ENCODE measurements at places on chromosomes 16 and 17. TPM values are rescaled to one million over a fixed set of nuclear protein-coding genes. Genes with fewer than 3 reads are reported as not detected.

DNA sequence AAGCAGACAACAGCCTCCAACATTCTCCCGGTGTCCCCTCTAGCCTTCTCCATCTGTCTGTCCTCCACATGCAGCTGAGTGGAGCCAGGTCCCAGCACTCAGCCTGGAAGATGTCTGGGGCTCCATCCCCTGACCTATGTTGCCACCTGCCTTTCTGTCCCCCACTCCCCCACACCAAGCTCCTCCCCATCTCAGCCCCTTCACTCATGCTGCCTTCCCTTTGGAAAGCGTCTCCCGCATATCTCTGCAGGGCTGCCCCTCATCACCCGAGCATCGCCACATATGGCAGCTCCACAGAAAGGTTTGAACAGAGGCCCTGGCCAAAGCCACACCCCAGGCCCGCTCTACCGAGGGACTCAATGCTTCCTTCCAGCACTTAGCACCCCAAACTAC, 24.2 kb downstream of the NSMCE1 start:
- H3K27ac ChIP-seq: peak overlapping the region; percentile 95
- H3K36me3 ChIP-seq: no peaks in the 10 kb centered on the region
- H3K4me1 ChIP-seq: peaks cover 49% of the 10 kb centered on the region
- H3K4me3 ChIP-seq: peak overlapping the region; percentile 4
- H3K27me3 ChIP-seq: no peaks in the 10 kb centered on the region

DNA sequence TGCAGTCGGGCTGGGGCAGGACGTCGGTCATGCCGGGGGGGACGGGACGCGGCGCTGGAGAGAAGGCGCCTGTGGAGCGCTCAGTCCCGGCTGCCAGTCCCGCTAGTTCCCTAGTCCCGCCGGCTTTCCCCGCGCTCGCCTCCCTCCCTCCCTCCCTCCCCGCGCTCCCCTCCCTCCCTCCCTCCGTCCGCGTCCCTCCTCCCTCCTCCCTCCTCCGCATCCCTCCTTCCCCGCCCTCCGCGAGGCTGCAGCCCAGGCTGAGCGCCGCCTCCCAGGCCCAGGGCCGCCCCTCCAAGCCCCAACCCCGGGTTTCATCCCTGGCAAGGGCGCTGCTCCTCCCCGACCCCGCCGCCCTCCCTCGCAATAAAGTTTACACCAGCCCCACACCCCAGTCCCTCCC, 34.8 kb downstream of the TIMM22 start:
- no peak for DNase-seq
- H3K36me3 ChIP-seq: peaks cover 4% of the 10 kb centered on the region
- H3K27me3 ChIP-seq: no peaks in the 10 kb centered on the region
- H3K4me1 ChIP-seq: peaks cover 26% of the 10 kb centered on the region

GRCh38 chr17:74028354-74029116, 174.9 kb upstream of the RPL38 start:
- no peaks in the 10 kb centered on the region for H3K36me3 ChIP-seq
- peaks cover 12% of the 10 kb centered on the region for H3K27me3 ChIP-seq
- DNase-seq: no peak
- no peak overlapping the region for H3K27ac ChIP-seq

- H3K4me3 ChIP-seq: no peak overlapping the region
- no peaks in the 10 kb centered on the region for H3K36me3 ChIP-seq
- H3K4me1 ChIP-seq: peaks cover 14% of the 10 kb centered on the region
- peaks cover 69% of the 10 kb centered on the region for H3K27me3 ChIP-seq
- H3K27ac ChIP-seq: no peak overlapping the region
- DNase-seq: no peak
Measured at GRCh38 chr17:38562215-38562569, 43.6 kb downstream of the SRCIN1 start.

DNA sequence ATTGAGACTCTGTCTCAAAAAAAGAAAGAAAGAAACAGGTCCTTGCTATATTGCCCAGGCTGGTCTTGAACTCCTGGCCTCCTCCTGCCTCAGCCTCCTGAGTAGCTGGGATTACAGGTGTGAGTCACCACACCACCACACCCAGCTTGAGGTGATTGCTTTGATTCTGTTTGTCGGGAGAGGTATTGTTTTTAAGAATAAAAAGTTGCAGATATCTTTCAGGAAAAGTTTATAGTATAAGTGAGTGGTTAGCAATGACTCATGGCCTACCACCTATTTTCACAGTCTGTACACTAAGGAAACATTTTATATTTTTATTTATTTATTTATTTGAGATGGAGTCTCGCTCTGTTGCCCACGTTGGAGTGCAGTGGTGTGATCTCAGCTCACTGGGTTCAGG, 45.0 kb downstream of the RHOT1 start:
- no peak overlapping the region for H3K27ac ChIP-seq
- no peak overlapping the region for H3K4me3 ChIP-seq
- peaks cover 10% of the 10 kb centered on the region for H3K36me3 ChIP-seq
- H3K27me3 ChIP-seq: no peaks in the 10 kb centered on the region

DNA sequence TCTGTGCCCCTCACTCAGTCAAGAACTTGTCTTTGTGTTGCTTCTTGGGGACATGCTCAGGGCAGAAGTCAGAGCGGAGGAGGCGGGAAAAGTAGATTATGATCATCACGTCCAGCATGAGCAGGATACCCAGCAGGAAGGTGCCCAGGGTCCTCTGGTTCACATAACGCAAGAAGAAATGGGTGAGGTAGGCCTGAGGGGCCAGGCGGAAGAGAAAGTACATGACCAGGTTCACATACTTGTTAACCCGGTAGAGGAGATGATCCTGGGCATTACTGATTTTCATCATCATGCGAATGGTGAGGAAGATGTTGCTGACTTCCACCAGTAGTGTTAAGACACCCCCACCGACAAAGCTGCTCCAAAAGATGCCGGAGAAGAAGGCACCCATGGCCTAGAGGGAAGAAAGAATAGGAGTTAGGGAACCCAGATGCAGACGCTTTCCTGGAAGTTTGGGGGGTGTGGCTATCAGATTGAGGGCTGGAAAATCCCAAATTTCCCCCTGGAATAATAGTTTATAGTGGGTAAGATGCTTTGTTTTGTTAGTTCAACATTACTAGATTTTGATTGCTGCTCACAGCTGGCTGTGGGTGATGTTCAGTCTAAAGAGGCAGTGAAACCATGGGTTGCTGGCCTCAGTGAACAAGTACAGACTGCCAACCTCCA, 1.4 kb downstream of the TLCD1 start:
- no peak for DNase-seq
- peak overlapping the region; percentile 88 for H3K4me3 ChIP-seq
- no peaks in the 10 kb centered on the region for H3K27me3 ChIP-seq
- H3K4me1 ChIP-seq: peaks cover 55% of the 10 kb centered on the region

- DNase-seq: peak; percentile 83
- H3K27me3 ChIP-seq: peaks cover 11% of the 10 kb centered on the region
- H3K4me3 ChIP-seq: peak within 1 kb of the TSS; percentile 89
- peaks cover 14% of the 10 kb centered on the region for H3K4me1 ChIP-seq
- H3K36me3 ChIP-seq: no peaks in the 10 kb centered on the region
- H3K27ac ChIP-seq: peak within 1 kb of the TSS; percentile 78
Measured at GRCh38 chr17:32876417-32877163, at the start of gene MYO1D. Gene MYO1D (minus strand): TSS chr17:32877124. CDS start chr17:32876872, 252 bp downstream.

GRCh38 chr17:15958484-15958854, 13.5 kb downstream of the ADORA2B start:
- DNase-seq: no peak
- peak overlapping the region; percentile 73 for H3K27ac ChIP-seq
- H3K4me1 ChIP-seq: peaks cover 55% of the 10 kb centered on the region
- H3K36me3 ChIP-seq: peaks cover 2% of the 10 kb centered on the region
- H3K27me3 ChIP-seq: no peaks in the 10 kb centered on the region

- DNase-seq: no peak
- H3K27ac ChIP-seq: peak overlapping the region; percentile 88
- peak overlapping the region; percentile 87 for H3K4me3 ChIP-seq
- no peaks in the 10 kb centered on the region for H3K27me3 ChIP-seq
Measured at GRCh38 chr16:30787613-30788378, 791 bp upstream of the ZNF629 start.

GRCh38 chr16:87361916-87362619, 21.5 kb downstream of the FBXO31 start:
- H3K27me3 ChIP-seq: no peaks in the 10 kb centered on the region
- H3K27ac ChIP-seq: no peak overlapping the region
- no peak for DNase-seq
- peaks cover 24% of the 10 kb centered on the region for H3K36me3 ChIP-seq

- H3K27ac ChIP-seq: no peak overlapping the region
- no peaks in the 10 kb centered on the region for H3K36me3 ChIP-seq
- no peak for DNase-seq
- H3K27me3 ChIP-seq: peaks cover 7% of the 10 kb centered on the region
Measured at GRCh38 chr16:81798311-81799137, 19.4 kb downstream of the PLCG2 start.

DNA sequence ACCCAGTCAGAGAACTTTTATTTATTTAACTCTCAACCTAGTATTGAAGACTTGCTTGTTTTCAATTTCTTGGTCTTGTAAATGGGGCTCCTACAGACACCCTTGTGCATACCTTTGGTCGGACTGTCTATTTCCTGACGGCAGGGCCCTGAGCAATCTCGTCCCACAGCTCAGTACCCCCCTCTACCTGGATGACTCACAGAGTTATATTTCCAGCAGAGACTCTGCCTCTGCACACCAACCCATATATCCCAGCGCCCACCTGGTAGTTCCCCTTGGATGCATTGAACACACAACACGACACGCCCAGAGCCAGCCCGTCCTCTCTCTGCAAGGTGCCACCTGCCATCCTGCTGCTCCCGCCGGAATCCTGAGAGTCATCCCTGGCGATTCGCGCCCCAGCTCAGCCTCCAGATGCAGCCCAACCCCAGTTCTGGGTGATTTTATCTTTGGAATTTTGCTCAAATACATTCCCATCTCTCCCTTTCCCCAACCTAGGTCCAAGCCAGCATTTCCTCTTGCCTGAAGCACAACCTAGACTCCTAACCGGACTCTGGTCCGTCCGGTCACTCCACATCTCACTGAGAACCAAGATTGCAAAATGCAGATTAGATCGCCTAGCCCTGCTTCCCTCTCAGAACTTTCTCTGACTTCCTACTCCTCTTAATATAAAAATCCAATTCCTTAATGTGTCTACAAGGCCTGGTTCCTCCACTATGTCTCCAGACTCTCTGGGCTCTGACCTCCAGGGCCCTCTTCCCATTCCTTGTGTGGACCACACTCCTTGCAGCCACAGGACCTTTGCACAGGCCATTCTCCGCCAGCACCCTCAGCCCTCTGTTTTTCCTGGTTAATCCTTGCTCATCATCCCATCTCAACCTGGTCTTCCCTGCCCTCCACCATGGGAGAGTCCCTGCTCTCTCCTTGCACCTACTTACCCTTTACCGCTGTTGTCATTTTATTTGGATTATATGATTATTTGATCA, 129.2 kb downstream of the SEC14L1 start:
- no peaks in the 10 kb centered on the region for H3K36me3 ChIP-seq
- no peaks in the 10 kb centered on the region for H3K27me3 ChIP-seq
- DNase-seq: no peak
- no peak overlapping the region for H3K4me3 ChIP-seq

- no peak overlapping the region for H3K4me3 ChIP-seq
- H3K4me1 ChIP-seq: peaks cover 14% of the 10 kb centered on the region
- DNase-seq: no peak
- H3K27me3 ChIP-seq: no peaks in the 10 kb centered on the region
- H3K36me3 ChIP-seq: no peaks in the 10 kb centered on the region
- H3K27ac ChIP-seq: no peak overlapping the region
Measured at GRCh38 chr17:17985555-17985954, 12.9 kb downstream of the DRC3 start.

DNA sequence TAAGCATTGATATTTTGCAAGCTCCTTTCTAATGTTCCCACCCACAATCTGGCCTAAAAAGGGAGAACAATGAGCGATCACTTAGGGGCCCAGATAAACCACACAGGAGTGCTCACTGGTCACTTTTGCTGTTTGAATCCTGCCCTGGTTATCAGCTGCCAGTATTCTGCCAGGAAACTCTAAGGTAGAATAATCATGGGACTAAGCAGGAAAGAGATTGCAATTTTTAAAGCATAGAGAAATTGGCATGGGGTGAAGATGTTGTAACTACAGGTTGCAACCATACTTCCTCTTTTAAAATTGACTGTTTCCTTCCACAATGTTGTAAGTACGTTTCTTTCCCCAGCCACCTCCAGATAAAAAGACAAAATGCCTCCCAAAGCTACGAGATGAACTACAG, 251.2 kb upstream of the CDH11 start:
- no peak overlapping the region for H3K4me3 ChIP-seq
- H3K27me3 ChIP-seq: no peaks in the 10 kb centered on the region
- peaks cover 4% of the 10 kb centered on the region for H3K4me1 ChIP-seq

GRCh38 chr17:54191261-54191660, 368.5 kb downstream of the KIF2B start:
- no peaks in the 10 kb centered on the region for H3K4me1 ChIP-seq
- H3K27me3 ChIP-seq: no peaks in the 10 kb centered on the region
- H3K27ac ChIP-seq: no peak overlapping the region

DNA sequence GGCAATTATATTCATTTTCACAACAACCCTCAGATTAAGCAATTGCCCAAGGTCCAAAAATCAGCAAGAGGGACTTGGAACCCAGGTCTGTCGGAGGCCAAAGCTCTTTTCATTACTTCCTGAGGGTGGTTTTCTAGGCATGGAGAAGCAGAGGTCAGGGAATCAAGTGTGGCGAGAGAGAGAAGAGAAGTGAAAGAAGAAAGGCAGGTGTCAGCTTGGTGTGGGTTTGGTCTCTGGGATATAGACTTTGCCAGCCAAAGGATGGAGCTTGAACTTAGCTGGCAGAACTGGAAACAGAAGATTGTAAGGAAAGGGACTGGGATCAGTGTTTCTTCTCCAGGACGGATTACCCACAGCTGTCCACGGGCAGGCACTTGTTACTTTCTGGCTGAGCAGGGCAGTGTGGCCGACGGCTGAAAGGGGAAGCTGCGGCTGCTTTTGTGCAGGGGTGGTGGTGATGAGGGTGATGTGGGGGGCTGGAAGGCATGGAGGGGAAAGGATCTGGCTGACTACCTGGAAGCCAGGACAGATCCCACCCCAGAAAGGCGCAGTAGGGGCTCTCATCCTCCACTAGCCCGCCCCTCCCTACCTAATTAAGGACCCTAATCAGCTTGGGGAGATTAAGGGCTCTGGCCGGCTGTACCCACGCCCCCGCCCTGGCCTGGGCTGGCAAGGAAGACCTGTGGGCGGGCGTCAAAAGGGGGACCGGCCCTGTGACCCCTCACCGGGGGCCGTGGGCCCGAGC, at the start of gene GUCY2D:
GUCY2D (plus strand) TSS at position 640 of the 745 bp plus-strand sequence. CDS start 433 bp downstream, outside the sequence.
- no peaks in the 10 kb centered on the region for H3K36me3 ChIP-seq
- peaks cover 42% of the 10 kb centered on the region for H3K27me3 ChIP-seq
- no peaks in the 10 kb centered on the region for H3K4me1 ChIP-seq
- no peak for DNase-seq
- no peak within 1 kb of the TSS for H3K4me3 ChIP-seq

- DNase-seq: no peak
- H3K4me1 ChIP-seq: peaks cover 2% of the 10 kb centered on the region
- H3K4me3 ChIP-seq: no peak overlapping the region
- peaks cover 5% of the 10 kb centered on the region for H3K36me3 ChIP-seq
- H3K27me3 ChIP-seq: no peaks in the 10 kb centered on the region
Measured at GRCh38 chr16:59665618-59666220, 931.6 kb upstream of the GOT2 start.

- peaks cover 30% of the 10 kb centered on the region for H3K36me3 ChIP-seq
- DNase-seq: no peak
- peaks cover 7% of the 10 kb centered on the region for H3K4me1 ChIP-seq
- H3K27me3 ChIP-seq: no peaks in the 10 kb centered on the region
Measured at GRCh38 chr16:15576960-15577958, 65.7 kb downstream of the MARF1 start.

Gene AATK
- total RNA-seq: not detected

Gene LRRC46
- total RNA-seq: 0.84 TPM

Gene CCL7
- not detected for total RNA-seq

Gene RNF222
- not detected for total RNA-seq

Gene SOST
- total RNA-seq: not detected

Gene KRT24
- total RNA-seq: not detected

Gene FN3KRP
- total RNA-seq: 31.7 TPM

Gene ARHGDIG
- not detected for total RNA-seq

All from osteocyte (in vitro differentiated cells).